ENCODE measurements at places on chromosomes 6 and 20. TPM values are rescaled to one million over a fixed set of nuclear protein-coding genes. Genes with fewer than 3 reads are reported as not detected.
A peak's percentile ranks its signal among the peaks of the same experiment; 100 is the strongest.

DNA sequence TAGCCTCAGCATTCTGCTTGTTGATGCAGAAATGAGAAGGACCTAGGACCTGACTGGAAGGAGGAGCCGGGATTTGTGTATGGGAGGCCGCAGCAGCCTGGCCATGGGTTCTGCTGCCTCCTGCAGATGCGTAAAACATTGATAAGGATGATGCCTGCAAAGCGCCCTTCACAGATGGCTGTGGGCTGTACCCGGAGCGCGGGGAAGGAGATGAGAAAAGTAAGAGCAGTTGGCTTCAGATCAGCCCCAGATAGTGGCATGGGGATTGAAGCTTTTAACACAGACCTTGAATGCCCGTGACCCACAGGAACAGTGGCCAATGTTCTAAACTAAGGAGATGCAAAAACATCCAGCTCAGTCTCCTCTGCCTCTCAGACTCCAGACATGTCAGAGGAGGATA is 136.4 kb upstream of the KCNG1 start:
- H3K4me3 ChIP-seq, result no peak overlapping the region
- H3K4me1 ChIP-seq, result peaks cover 5% of the 10 kb centered on the region
- peaks cover 72% of the 10 kb centered on the region for H3K27me3 ChIP-seq
- H3K27ac ChIP-seq, result no peak overlapping the region
- no peaks in the 10 kb centered on the region for H3K36me3 ChIP-seq

The DPPA5 gene
- not detected for total RNA-seq

The FAM184A gene
- not detected for total RNA-seq

DNA sequence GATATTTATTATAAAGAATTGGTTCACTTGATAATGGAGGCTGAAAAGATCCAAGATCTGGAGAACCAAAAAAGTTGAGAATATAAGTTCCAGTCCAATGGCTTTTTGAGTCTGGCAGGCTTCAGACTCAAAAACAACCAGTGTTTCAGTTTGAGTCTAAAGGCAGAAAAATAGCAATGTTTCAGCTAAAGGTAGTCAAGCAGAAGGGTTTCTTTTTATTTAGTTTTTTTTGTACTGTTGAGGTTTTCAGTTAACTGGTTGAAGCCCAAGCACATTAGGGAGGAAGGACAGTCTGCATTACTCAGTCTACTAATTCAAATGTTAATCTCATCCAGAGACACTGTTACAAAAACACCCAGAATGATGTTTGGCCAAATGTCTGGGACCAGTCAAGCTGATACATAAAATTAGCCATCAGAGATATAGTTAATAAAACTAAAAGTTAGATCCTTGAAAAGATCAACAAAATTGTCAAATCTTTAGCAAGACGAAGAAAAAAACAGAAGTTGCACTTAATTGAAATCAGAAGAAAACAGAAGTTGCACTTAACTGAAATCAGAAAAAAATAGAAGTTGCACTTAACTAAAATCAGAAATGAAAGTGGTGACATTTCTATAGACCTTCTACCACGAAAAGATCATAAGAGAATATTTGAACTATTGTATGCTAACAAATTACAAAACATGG is 980.3 kb upstream of the FLRT3 start:
- H3K4me1 ChIP-seq, result no peaks in the 10 kb centered on the region
- no peak for DNase-seq
- no peak overlapping the region for H3K4me3 ChIP-seq
- H3K36me3 ChIP-seq, result no peaks in the 10 kb centered on the region
- no peaks in the 10 kb centered on the region for H3K27me3 ChIP-seq

- DNase-seq, result peak; percentile 81
- H3K4me1 ChIP-seq, result peaks cover 20% of the 10 kb centered on the region
- H3K4me3 ChIP-seq, result no peak overlapping the region
- H3K36me3 ChIP-seq, result no peaks in the 10 kb centered on the region
Observed at GRCh38 chr6:17867880-17868279, 119.6 kb downstream of the KIF13A start.

- no peak overlapping the region for H3K4me3 ChIP-seq
- H3K4me1 ChIP-seq, result peaks cover 24% of the 10 kb centered on the region
- no peak for DNase-seq
- no peak overlapping the region for H3K27ac ChIP-seq
Observed at GRCh38 chr6:39808964-39809363, 16.8 kb downstream of the DAAM2 start.

GRCh38 chr6:31399589-31400466 is 3.6 kb upstream of the MICA start:
- H3K27ac ChIP-seq, result peak overlapping the region; percentile 94
- peak; percentile 80 for DNase-seq
- peaks cover 5% of the 10 kb centered on the region for H3K4me1 ChIP-seq
- H3K36me3 ChIP-seq, result no peaks in the 10 kb centered on the region
- H3K27me3 ChIP-seq, result no peaks in the 10 kb centered on the region
- peak overlapping the region; percentile 72 for H3K4me3 ChIP-seq

GRCh38 chr6:114879693-114880092 is 536.9 kb upstream of the HS3ST5 start:
- DNase-seq, result no peak
- no peaks in the 10 kb centered on the region for H3K27me3 ChIP-seq
- no peak overlapping the region for H3K27ac ChIP-seq
- no peaks in the 10 kb centered on the region for H3K36me3 ChIP-seq
- no peak overlapping the region for H3K4me3 ChIP-seq
- H3K4me1 ChIP-seq, result no peaks in the 10 kb centered on the region

The MUCL3 gene
- total RNA-seq, result not detected

The FOXP4 gene
- 0.72 TPM for total RNA-seq

DNA sequence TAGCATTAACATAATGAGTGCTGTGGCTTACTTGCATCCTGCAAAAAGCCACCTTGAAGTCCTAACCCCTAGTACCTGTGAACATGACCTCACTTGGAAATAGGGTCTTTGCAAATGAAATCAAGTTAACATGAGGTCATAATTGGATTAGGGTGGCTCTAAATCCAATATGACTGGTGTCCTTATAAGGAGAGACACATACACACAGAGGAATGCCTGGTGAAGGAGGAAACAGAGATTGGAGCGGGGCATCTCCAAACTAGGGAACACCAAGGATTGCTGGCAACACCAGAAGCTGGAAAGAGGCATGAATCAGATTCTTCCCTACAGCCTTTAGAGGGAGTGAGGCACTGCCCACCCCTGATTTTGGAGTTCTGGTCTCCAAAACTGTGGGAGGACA is 17.6 kb upstream of the RPS6KA2 start:
- H3K4me3 ChIP-seq, result no peak overlapping the region
- DNase-seq, result no peak
- no peak overlapping the region for H3K27ac ChIP-seq
- no peaks in the 10 kb centered on the region for H3K4me1 ChIP-seq
- no peaks in the 10 kb centered on the region for H3K36me3 ChIP-seq
- H3K27me3 ChIP-seq, result peaks cover 15% of the 10 kb centered on the region

- DNase-seq, result no peak
- no peak overlapping the region for H3K27ac ChIP-seq
- no peaks in the 10 kb centered on the region for H3K27me3 ChIP-seq
- no peaks in the 10 kb centered on the region for H3K36me3 ChIP-seq
Observed at GRCh38 chr6:82442061-82442719, 78.6 kb downstream of the TPBG start.

DNA sequence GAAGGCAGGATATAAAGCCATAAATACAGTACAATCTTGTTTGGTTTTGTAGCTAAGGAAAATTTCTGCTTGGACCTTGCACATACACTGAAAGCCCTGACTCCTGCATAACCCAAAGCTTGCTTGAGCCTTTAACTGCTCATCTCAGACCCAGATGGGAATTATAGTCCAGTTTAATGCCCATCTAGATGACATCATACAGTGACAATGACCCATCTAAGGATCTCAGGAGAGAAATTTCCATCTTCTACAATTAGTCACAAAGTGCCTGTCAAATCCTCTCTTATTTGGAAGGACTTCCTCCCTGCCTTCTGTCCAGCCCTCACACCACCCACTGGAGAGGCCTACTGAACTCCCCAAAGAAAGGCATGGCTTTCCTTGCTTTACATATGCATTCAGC is 69.3 kb downstream of the BTBD3 start:
- DNase-seq, result no peak
- H3K36me3 ChIP-seq, result no peaks in the 10 kb centered on the region
- H3K27ac ChIP-seq, result no peak overlapping the region
- no peaks in the 10 kb centered on the region for H3K4me1 ChIP-seq

The SCRT2 gene
- total RNA-seq, result not detected

GRCh38 chr6:5632348-5632935 is 371.1 kb downstream of the FARS2 start:
- no peak overlapping the region for H3K27ac ChIP-seq
- H3K27me3 ChIP-seq, result no peaks in the 10 kb centered on the region
- no peaks in the 10 kb centered on the region for H3K4me1 ChIP-seq
- no peak for DNase-seq
- H3K4me3 ChIP-seq, result no peak overlapping the region

The GJA10 gene
- not detected for total RNA-seq

GRCh38 chr20:17407550-17407949 is 123.6 kb downstream of the BFSP1 start:
- no peak overlapping the region for H3K4me3 ChIP-seq
- no peak overlapping the region for H3K27ac ChIP-seq
- peaks cover 7% of the 10 kb centered on the region for H3K27me3 ChIP-seq
- no peaks in the 10 kb centered on the region for H3K36me3 ChIP-seq
- DNase-seq, result no peak

- peaks cover 11% of the 10 kb centered on the region for H3K4me1 ChIP-seq
- H3K4me3 ChIP-seq, result no peak overlapping the region
- no peaks in the 10 kb centered on the region for H3K27me3 ChIP-seq
Observed at GRCh38 chr6:56914798-56915658, 39.9 kb upstream of the BEND6 start.

- H3K27me3 ChIP-seq, result no peaks in the 10 kb centered on the region
- H3K4me3 ChIP-seq, result no peak overlapping the region
- no peak for DNase-seq
- H3K4me1 ChIP-seq, result 0 out of 2 replicates have a peak, but pooled peaks cover 2% of the 10 kb centered on the region
- H3K36me3 ChIP-seq, result no peaks in the 10 kb centered on the region
- no peak overlapping the region for H3K27ac ChIP-seq
Observed at GRCh38 chr6:151512481-151512880, 18.7 kb downstream of the CCDC170 start.

DNA sequence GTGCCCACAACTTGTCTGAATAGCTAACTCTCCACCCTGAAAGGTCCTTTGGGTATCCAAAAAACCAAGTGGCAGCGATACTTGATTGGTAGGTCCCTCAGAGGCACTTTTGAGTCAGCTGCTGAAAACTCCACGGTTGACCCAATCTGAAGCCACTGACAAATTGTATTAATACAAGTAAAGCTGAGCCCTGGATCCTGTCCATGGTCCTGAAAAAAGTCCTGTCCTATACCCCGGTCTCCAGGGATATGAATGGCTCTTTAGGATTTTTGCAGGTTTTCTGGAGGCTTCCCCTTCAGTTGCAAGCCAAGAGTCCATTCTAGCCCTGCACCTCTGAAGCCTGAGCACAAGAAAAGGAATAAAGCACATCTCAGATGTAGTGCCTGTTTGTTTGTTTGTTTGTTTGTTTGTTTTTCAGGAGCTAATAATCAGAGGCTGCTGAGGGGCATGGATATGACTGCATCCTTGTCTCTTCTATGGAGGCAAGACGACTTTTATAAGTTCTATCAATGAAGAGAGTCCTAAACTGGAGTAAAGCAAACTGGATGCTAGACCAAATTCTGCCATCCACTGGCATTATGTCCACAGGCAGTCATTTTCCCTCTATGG is 1.7 kb upstream of the SLC12A5 start:
- no peak overlapping the region for H3K27ac ChIP-seq
- no peaks in the 10 kb centered on the region for H3K36me3 ChIP-seq
- peak; percentile 61 for DNase-seq
- no peak overlapping the region for H3K4me3 ChIP-seq
- no peaks in the 10 kb centered on the region for H3K4me1 ChIP-seq
- H3K27me3 ChIP-seq, result peaks cover 59% of the 10 kb centered on the region

GRCh38 chr20:11274141-11274594 is 600.4 kb upstream of the JAG1 start:
- H3K27me3 ChIP-seq, result no peaks in the 10 kb centered on the region
- peak; percentile 79 for DNase-seq
- H3K27ac ChIP-seq, result no peak overlapping the region
- H3K4me3 ChIP-seq, result no peak overlapping the region
- no peaks in the 10 kb centered on the region for H3K36me3 ChIP-seq

- H3K27me3 ChIP-seq, result no peaks in the 10 kb centered on the region
- peaks cover 12% of the 10 kb centered on the region for H3K36me3 ChIP-seq
- no peak overlapping the region for H3K27ac ChIP-seq
Observed at GRCh38 chr20:5171064-5171789, 44.4 kb downstream of the CDS2 start.

The NOX3 gene
- total RNA-seq, result not detected

DNA sequence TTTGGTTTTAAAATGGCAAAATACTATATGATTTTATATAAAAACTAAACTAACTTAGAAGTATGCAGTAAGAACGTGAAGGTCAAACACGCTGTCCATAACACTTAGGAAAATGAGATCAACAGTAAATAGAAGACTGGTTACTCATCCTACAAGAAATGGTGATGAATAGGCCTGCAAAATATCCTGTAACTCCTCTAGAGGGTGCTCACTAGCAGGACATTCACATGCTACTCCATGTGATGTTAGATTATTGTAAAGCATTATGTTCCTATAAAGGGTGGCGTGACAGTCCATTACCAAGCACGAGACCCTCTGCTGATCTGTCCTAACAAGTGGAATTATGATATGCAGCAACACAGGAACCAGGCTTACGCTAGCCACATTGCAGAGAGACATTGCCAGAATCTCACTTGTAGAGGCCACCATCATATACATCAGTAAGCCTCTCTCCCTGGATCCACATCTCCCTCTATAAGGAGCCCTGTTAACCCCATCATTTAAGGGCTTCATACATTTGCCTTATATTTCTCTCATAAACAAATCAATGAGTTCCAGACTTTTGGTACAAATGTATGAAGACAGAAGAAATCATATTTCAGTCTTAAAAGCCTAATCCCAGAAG is 18.0 kb upstream of the DEFB129 start:
- no peaks in the 10 kb centered on the region for H3K4me1 ChIP-seq
- no peaks in the 10 kb centered on the region for H3K36me3 ChIP-seq
- H3K4me3 ChIP-seq, result no peak overlapping the region
- peak; percentile 79 for DNase-seq
- H3K27me3 ChIP-seq, result peaks cover 10% of the 10 kb centered on the region

- DNase-seq, result peak; percentile 77
- peak overlapping the region; percentile 15 for H3K27ac ChIP-seq
- H3K27me3 ChIP-seq, result no peaks in the 10 kb centered on the region
- H3K4me3 ChIP-seq, result no peak overlapping the region
Observed at GRCh38 chr20:10637031-10637559, 36.7 kb downstream of the JAG1 start.

DNA sequence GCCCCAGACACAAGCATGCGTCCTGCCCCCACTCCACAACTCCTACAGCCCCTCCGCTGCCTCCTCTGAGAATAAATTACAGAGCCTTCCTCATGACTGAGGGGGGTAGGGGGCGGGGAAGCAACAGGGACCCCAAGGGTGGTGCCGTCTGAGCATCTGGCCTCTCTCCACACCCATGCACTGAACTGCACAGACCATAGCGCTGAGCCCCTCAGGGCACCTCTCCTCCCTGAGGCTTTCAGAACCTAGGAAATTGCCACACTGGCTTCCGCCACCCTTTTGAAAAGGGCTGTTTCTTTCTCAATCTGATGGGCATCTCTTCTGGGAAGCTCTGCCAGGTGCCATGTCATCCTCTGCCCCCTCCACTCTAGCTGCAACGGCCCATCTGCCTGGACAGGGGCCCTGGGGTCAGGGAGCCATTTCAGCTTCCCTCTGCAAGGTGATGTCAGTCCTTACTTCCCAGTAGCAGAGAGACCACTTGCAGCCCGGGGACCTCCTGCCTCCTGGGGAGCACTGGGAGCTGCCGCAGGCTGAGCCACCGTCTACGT is 2.5 kb downstream of the CST7 start:
- no peaks in the 10 kb centered on the region for H3K4me1 ChIP-seq
- no peak overlapping the region for H3K4me3 ChIP-seq
- H3K36me3 ChIP-seq, result no peaks in the 10 kb centered on the region

- no peak overlapping the region for H3K27ac ChIP-seq
- H3K4me3 ChIP-seq, result no peak overlapping the region
- H3K36me3 ChIP-seq, result 0 out of 2 replicates have a peak, but pooled peaks cover 2% of the 10 kb centered on the region
- H3K27me3 ChIP-seq, result no peaks in the 10 kb centered on the region
- peak; percentile 37 for DNase-seq
- H3K4me1 ChIP-seq, result peaks cover 3% of the 10 kb centered on the region
Observed at GRCh38 chr6:97222903-97223302, 60.1 kb downstream of the MMS22L start.

Measured in IMR-90 (cell line).